ENCODE measurements at places on chromosomes 2 and 18.
A peak's percentile ranks its signal among the peaks of the same experiment; 100 is the strongest.

DNA sequence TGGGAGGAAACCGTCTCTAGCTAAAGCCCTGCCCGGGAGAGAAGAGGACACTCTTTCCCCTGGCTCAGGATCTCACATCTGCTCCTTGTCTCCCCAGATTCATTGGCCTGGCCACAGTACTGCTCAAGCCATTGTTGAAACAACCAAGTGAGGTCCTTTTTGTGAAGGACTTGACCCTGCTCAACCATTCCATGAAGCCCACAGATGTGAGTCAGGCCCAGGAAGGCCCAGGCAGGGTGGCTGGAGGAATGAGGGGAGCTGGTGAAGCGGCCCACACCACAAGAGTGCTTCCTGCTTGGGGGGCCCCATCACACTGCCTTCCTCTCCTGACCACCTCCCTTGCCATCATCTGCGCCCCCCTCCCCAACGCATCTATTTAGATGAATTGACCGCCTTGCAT, 5.1 kb downstream of the FER1L5 start:
- no peak for DNase-seq

DNA sequence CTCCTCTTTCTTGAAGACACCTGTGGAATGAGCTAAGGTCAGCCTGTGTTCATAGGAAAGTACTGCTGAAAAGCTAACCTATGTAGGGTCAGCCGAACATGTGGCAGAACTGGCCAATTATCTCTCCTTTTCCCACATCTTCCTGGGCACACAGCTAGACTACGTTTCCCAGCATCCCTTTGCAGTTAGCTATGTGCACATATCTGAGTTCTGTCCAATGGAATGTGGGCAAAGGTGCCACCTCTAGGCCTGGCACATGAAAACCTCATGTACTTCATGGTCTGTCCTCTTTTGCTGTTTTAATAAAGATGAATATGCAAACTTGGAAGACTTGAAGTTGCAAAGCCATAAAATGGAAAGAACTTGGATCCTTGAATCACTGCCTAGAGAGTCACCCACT, 352.6 kb downstream of the TNS1 start:
- no peak for DNase-seq

DNA sequence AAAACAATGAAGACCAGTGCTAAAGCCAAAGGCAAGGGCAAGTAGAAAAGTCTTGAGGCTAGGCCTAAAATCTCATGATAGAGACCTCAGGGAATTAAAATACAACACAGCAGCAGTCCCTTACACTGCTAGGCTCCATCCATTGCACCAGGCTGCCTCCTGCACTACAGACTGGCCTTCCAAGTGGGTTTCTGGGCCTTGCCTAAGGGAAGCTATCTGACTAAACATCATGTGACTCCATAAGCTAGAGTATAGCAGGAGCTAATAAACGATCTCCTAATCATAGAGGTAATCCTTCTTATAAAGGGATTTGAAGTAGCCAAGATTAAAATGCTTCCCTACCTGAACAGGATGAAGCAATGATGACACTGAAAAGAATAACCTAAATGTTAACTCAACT, 77.6 kb upstream of the NFU1 start:
- no peak for DNase-seq

GRCh38 chr2:6418291-6418690, 447.4 kb downstream of the CMPK2 start:
- no peak for DNase-seq

DNA sequence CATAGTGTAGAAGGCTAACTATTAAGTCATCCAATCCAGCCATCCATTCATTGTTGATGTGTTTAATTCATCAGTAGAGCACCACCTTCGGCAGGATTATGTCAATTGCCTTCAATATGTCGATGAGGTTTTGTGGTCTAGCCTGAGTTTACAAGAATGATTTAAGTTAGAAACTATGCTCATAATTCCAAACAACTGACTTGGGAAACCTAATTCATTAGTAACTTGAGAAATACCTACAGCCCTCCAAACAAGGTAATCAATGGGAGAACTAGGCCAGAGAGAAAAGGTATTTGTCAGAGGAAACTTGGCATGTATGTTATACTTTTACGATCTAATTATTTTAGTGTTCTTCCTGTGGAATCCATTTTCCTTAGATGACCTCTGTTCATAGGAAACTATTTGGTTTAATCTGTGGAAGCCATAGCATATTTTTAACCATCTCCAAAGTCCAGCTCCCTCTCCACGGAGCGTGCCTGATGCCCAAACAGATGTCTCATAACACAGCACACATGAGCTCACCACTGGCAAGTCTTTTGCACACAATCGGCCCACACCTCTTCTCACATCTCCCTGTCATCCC, 148.5 kb downstream of the GFPT1 start:
- DNase-seq = no peak

DNA sequence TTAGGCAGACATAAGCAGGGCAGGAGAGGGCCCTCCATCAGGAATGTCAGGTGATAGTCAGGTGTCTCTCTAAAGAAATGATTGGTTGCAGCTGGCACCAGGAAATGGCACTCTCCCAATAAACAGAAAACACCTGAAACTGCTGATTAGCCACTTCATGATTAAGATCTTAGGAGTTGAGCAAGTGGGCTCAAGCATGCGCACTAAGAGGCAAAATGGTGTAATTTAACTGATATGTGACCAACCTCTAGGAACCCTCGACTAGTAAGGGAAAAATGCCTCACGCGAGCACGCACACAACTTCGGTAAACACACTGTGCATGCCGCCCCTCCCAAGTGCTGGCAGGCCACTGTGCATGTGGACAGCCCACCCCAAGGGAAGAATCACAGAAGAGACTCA, 23.8 kb upstream of the SLC35G4 start:
- no peak for DNase-seq

DNA sequence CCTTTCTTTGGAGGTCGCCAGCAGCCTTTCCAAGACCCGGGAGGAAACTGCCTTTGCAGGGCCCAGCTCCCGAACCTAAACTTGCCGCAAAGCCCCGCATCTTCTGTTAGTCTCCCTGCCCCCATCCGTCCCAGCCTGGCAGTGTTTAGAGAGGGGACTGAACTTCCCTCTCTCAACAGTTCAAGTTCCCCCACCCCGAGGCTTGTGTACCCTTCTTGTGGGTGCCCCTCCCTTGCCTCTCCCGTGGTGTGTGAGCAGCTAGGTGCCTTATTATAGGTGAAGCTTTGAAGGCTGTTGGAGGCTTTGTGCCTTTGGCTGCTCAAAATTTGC, 1.4 kb downstream of the LBH start:
- DNase-seq = peak; percentile 24

DNA sequence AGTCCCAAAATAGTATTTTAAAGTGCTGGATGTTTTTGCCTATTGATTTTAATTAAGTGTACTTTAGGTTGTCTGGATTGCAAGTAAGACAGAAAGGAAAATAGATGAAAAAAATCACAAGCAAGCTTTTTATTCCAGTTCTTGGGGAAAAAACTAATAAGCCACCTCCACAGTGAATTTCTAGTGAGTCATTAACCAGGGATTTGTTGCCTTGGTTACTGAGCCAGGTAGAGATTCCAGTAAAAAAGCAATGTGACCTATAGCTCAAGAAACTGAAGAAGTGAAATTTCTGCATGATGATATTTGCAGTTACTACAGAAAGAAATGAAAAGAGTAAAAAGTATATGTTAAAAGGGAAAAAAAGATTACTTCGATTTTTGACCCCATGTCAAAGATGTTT, 160.6 kb downstream of the METTL4 start:
- DNase-seq = no peak

Measured in stimulated activated naive CD4-positive, alpha-beta T cell treated with Interleukin-2 at 50 U/mL for 16 hours (primary cell).